ENCODE measurements at places on chromosomes 13 and 19.
A peak's percentile ranks its signal among the peaks of the same experiment; 100 is the strongest.

- no peak for DNase-seq
These were observed 1381.1 kb upstream of the SLC10A2 start for GRCh38 chr13:104447348-104447747.

DNA sequence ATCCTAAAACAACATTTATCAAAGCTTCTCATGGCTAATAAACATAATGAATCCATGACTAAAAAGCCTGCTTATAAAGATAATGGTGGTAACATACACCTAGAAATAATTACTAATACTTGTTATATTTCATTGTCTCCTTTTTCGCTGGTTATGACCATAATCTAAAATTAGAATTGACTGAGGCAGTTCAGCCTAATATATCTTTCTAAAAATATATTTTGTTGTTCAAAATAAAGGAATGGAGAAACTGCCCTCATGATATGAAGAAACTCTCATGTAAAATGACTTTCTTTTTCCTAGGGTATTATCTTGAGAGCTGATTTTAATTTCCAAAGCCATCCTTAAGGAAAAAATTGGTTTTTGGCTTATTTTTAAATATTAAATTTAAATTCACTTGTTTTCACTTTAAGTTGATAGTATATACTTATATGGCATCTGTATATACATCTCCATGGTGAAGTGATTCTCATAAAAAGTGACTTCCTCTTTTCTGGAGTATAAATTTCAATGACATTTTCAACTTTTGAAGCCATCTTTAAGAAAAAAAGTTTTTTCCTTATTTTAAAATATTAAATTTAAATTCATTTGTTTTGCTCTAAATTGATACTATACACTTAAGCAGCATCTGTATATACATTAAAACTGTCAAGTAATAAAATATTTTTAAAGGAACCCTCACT, 204.6 kb downstream of the VWA8 start:
- no peak for DNase-seq

GRCh38 chr19:46610851-46611770, 10.0 kb downstream of the CALM3 start:
- no peak for DNase-seq

DNA sequence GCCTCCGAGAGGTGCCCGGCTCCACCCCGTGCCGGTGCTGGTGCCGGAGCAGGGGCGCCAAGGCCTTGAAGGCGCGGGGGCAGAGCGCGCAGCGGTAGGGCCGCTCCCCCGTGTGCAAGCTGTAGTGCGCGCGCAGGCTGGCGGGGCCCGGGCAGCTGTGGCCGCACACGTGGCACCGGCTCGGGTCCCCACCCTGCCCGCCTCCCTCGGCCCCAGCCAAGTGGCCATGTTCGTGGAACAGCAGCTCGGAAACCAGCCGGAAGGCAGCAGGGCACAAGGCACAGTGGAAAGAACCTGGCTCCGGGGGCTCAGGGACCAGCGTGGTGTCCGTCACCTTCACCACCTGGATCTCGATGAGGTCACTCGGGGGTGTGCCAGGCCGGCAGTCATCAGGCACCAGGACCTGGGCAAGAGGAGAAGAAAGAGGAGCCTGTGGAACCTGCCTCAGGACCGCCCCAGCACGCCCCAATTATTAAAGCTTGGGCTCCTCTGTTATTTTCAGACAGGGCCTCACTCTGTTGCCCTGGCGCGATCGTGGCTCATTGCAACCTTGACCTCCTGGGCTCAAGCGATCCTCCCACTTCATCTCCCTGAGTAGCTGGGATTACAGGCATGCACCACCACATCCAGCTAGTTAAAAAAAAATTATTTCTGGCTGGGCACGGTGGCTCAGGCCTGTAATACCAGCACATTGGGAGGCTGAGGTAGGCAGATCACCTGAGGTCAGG, 2.0 kb downstream of the ZNF784 start:
- DNase-seq: no peak

DNA sequence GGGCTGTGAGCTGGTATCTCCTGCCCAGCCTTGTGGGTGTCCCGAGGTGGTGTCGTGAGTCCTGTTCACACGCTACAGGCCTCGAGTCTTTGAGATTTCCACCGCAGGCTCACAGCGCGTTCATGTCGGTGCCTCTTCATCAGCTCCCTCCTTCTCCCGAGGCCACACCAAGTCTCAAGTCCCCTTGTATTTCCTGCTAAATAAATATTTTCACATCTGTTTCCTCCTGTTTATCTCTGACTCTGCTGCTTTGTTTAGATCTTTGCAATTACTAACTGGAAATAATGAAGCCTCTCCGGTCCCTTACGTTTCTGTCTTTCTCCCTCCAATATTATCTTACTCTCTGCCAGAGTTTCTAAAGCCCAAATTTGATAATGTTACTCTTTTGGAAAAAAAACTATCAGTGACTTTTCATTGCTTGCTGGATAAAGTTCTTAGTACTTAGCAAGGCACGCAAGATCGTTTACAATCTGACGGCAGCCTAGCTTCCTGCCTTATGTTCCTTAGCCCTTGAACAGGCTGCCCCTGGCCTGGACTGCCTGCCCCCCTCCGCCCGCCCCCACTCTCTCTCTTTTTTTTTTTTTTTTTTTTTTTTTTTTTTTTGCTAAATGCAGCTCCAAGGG, 130.5 kb upstream of the RNF113B start:
- DNase-seq: no peak

DNA sequence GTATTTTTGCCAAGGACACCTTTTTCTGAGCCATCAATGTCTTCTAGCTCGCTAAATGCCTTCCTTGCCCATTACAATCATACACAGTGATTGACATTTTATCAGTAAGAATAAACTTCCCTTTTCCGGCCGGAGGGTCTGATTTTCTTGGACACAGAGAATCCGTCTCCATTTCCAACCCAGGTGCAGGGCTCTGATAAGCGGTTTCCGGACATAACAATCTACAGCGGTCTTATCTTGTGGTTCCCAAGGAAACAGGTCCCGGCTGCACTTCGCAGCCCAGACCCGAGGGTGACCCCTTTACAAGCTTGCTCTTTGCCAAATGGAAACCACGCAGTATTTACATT, 5.1 kb upstream of the ZNF77 start:
- no peak for DNase-seq

- DNase-seq: no peak
These were observed 419.4 kb downstream of the UQCRFS1 start for GRCh38 chr19:28793391-28794168.

- DNase-seq: no peak
These were observed 47.8 kb upstream of the TCF3 start for GRCh38 chr19:1699998-1700732.

DNA sequence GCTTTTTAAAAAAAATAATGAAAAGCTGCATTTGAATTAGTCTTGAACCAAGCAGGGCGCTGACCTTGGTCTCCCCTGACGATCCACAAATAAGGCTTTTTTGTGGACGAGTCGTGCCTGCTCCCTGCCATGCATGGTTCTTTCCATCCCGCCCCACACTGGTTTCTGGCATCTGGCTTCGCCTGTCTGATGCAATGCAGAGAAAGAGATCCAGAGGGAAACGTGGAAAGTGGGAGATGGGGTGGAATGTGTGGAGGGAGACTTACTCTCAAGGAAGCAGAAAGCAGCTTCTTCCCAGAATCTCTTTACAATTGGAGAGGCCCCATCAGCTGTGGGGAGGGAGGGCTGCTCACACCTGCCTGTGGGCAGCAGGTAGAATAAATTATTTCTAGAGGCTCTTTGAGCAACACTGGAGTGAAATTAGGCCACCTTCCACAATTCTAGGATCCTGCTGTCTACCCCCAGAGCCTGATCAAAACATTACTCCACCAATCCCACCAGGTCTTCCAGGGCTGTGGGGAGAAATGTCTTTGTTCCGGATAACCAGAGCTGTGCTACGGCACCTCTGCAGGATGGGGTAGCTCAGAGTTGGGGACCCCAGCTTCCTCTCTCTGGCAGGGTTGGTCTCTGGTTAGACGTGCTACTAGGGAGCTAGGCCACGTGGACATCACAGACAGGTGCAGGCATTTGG, 183.5 kb downstream of the UQCRFS1 start:
- no peak for DNase-seq

GRCh38 chr13:112887151-112887550, 81.9 kb upstream of the MCF2L start:
- no peak for DNase-seq

- no peak for DNase-seq
These were observed 139.9 kb downstream of the LACC1 start for GRCh38 chr13:44019651-44020050.

DNA sequence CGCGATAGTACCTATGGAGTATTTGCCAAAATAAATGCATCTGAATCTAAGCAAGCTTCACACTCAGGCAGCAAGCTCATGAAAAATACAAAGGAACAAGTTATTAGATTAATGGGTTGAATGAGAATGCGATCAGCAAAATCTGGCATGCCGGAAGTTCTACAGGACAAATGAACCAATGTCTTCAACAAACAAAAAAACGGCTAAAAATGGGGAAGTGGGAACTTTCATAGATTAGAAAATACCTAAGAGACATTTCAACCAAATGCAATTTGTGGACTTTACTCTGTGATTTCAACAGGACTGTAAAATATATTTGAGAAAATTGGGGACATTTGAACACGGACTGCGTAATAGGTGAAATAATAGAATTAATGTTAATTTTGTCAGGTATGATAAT, 22.4 kb upstream of the RNASEH2B start:
- DNase-seq: no peak

DNA sequence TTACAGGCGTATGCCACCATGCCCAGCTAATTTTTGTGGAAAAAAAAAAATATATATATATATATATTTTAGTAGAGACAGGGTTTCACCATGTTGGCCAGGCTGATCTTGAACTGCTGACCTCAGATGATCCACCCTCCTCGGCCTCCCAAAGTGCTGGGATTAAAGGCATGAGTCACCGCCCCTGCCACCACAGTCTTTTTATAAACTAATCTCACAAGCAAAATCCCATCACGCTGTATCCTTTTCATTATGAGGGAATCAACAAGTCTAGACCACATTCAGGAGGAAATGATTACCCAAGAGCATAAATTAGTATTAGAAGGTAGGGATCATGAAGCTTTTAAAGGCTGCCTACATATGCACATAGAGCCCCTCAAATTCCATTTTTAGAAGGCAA, 210.6 kb upstream of the NBEA start:
- no peak for DNase-seq

- DNase-seq: no peak
These were observed 56.6 kb downstream of the COG3 start for GRCh38 chr13:45521297-45521696.

GRCh38 chr13:43200736-43201135, 177.3 kb downstream of the DNAJC15 start:
- DNase-seq: no peak

DNA sequence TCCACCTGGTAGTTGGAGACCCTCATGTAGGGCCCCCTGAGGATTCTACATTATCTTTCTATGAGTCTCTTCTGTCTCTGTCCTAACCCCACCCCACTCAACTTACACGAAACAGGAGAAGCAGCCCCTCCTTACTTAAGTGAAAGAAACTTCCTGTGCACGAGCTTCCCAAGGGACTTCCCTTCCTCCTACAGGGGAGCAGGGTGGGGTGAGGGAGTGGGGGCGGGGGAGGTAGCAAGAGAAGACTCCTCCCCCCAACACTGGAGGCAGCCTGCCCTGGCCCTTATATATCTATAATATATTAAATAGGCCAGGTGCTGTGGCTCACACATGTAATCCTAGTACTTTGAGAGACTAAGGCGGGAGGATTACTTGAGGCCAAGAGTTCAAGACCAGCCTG, 5.5 kb upstream of the PDE4C start:
- DNase-seq: no peak

- no peak for DNase-seq
These were observed 1813.4 kb downstream of the PCDH9 start for GRCh38 chr13:65416784-65417183.

GRCh38 chr13:113209336-113209758, at the start of gene CUL4A:
Gene CUL4A (plus strand): TSS chr13:113209613. CDS start chr13:113209628, 15 bp downstream.
- peak; percentile 63 for DNase-seq

DNA sequence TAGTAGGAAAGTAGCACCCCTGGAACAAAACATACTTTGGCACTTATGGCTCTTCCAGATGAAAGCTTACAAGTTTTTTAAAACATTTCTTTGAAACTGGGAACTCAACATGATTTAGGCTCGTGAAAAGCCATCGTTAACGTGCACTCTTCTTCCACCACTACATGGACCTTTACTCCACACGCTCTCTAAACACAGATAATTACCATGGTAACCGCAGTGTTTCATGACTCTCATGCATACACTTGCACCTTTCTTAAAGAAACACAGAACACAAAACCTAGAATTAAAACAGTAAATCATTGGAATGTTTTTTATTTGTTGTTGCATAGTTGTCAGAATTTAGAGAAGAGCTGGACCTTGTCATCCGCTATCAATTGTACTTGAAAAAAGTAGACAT, 154.3 kb downstream of the FGF9 start:
- DNase-seq: no peak

DNA sequence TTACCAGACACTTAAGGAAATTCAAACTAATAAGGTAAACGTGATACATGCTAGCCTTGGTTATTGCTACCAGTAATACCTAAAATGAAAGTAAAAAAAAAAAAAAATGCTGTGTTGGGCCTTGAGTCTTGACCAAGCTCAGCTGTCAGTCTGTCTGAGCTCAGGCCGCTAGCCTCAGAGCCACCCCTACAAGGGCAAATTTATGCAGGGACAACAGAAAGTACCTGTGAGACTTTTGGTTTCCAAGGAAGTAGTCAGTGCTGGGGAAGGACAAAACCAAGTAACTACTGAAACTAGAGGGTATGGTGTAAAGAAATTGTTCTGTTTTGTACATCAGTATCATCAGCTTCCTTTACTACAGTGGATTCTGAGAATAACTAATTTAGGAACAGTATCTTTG, 134.3 kb upstream of the SLITRK5 start:
- no peak for DNase-seq

- no peak for DNase-seq
These were observed 4.9 kb upstream of the NWD1 start for GRCh38 chr19:16714702-16715287.

DNA sequence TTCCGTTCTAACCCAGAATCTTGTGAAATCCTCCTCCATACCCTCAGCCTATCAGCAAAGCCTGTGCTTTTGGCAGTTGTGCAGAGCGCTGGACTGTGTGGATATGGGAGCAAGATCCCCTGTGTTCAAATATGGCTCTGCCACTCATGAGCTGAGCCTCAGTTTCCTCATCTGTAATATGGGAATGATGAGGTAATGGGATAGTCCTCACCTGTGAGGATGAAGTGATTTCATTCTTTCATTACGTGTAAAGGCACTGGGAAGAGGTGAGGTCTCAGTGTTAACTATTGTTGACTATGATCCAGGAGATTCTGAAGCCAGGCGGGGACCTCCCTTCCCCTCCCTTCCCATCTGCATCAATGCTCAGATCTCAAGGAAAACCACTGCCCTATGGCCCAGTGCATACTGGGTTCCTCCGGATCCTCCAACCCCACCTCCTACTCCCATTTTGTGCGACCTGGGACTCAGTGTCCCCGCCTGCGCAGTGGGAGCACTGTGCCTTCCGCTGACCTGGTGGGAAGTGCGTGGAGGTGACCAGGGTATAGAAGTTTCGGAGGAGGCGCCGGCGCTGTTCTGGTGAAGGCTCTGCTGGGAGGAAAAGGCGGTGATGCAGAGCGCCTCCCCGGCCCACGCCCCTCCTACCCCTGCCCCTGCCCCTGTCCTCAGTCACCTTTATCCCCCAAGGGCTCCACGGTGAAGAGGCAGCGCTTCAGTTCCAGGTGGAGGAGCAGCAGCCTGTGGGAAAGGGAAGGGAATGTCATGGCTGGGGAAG, 5.0 kb downstream of the FUZ start:
- no peak for DNase-seq

- DNase-seq: no peak
These were observed 16.2 kb downstream of the EGLN2 start for GRCh38 chr19:40815223-40815622.

GRCh38 chr13:89514534-89515312, 1832.8 kb upstream of the MIR17HG start:
- DNase-seq: no peak

- DNase-seq: no peak
These were observed 674.1 kb downstream of the SLITRK5 start for GRCh38 chr13:88345171-88345847.
